ENCODE measurements at places on chromosomes 3 and 15.

- no peak for DNase-seq
Observed at GRCh38 chr3:111667621-111668239, 72.6 kb upstream of the ZBED2 start.

DNA sequence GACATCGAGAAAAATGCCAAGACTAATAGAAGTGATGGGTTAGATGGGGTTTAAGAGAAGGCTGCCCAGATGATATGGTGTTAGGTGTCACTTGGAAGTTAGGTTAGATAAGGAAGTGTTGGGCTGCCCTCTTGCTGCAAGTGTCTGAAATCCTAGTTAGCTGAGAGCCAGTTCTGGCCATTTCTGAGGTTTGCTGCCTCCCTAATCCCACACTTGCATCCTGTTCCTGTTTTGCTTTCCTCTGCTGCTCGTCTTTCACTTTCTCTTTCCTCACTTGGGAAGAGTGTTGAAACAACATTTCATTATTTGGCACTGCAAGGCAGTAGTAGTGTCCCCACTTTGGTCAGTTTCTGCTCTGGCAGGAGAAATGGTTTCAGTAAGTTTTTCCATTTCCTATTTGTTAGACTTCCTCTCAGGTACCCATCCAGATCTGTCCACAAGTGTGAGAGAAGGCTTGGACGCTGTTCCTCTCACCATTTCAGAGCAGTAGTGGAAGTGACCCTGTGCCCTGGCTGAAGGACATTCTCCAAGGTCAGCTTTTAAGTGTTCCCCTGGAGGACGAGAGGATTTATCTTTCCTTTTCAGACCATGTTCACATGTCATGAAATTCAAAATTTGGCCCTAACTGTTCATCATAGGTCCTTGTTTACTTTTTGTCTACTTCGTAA lies 93.3 kb downstream of the ADAMTSL3 start:
- no peak for DNase-seq

DNA sequence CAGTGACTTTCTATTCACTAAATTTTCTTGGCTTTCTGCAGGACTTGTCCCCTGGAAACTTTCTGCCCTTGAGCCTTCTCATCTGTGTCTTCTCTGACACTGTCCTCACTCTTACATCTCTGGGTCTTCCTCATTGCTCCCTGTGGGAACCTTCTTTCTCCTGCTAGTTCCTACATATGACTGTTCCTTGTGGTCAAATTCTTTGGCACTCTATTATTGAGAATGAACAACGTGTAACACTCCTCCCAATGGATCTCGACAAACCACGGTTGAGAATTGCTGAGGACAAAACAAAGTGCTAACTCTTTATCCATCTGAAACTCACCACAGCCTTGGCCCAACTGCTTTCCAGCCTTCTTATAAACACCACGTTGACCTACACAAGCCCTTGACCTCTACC lies 3.5 kb upstream of the FAM81A start:
- DNase-seq: no peak

- DNase-seq: no peak
Observed at GRCh38 chr3:51966486-51966885, 768 bp downstream of the PCBP4 start.

DNA sequence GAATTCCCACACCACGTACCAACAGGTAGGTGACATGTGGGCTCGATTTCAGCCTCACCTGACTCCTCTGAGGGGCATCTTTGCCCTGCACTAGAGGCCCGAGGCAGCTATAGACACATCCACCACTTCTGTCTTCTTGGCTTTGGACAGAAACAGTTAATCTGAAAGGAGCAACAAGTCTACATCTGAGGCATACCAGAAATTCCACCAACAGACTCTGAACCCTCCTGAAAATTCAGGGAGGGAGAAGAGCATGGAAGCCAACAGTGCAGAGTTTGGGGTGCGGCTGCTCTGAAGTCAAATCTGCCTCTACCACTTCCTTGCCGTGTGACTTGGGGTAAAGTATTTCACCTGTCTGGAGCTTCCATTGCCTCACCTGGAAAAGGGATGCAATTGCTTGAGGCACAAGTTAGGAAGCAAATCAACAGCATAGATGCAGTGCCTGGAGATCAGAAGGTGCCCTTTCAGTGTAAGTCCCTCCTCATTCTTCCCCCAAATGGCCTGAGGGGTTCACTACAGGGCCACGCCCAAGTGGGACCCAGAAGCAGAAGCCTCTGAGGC lies 119.8 kb downstream of the SHQ1 start:
- DNase-seq: no peak

GRCh38 chr3:39548282-39548681 lies 80.8 kb downstream of the MOBP start:
- DNase-seq: no peak

DNA sequence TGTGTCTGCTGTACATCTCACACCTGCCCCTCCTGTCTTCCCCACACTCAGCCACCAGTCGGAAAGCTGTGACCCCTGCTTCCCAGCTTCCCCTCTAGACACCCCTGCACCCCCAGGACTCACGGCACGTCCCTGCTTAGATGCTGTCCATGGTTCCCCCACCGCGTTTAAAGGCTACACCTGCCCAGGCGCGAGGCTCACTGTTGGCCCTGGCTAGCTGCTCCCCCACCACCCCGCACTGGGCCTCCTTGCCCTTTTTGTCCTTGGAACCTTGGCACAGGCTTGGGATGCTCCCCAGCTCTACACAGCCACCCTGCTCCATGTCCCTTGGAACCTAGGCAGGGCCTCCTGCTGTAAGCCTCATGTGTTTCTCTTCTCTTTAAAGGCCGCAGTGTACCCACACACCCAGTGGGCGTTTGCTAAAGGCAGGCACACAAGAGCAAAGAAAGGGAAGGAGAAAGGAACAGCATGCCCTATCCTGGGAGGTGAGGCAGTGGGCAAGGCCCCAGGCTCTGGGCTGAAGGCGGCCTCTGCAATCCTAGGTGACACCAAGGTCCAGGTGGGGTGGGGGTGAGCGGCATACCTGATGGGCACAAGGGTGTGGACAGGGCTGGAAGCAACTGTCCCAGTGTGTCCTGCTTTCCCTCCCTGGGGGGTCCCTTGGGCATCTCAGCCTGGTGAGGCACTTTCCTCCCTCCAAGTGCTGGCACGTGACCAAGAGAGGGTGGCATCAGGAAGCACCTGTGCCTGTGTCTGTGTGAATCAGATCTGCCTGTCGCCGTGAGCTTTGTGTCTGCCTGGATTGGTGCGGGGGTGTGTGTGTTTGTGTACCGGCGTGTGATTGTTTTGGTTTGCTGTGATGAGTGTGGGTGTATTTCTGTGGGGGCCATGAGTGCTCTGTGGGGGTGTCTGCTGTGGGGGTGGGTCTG lies 54.4 kb downstream of the TPRA1 start:
- DNase-seq: peak; percentile 82

DNA sequence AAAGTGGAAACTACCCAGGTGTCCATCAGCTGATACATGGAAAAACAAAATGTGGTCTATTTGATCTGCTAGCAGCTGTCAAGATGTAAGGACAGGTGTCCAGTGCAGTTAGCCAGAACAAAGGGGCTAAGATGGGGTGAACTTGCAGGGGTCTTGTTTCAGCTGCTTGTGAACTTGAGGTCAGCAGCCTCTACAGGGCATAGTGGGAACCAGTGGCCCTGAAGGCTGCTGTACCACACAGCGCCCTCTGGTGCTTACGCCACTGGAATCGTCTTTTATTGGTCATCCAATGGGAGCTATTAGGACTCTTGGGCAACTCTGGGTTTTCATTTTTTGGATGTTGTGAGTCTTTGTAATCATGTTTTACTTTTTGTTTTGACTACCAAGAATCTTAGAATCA lies 62.2 kb upstream of the CTSH start:
- no peak for DNase-seq

DNA sequence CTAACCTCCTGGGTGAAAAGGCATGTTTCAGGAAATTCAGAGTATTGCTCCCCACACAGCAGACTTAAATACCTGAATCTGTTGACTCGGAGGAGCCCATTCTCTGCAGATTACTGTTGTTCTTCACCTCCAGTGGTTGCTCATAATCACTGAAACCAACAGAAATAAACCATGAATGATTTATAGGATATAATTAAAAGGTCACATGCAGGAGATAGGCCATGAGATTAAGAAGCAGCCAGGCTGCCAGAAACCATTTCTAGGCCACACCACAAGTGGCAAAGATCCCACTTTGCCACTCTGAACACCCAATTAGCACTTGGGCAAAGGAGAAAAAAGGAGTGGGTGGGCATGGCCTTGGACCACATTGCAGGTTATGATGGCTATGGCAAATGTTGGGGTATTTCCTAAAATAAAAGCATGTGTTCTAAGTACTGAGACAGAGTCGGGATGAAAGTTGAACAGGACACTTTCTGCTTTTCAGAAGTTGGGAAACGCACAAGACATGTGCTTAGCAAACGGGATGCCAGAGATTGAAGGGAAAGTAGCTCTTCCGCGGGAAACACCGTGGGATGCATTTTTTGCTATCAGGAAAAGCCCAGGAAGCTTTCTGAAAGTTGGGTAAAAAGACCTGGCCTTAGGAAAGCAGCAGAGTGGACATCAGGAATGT lies 1.5 kb downstream of the CDC25A start:
- DNase-seq: no peak

- DNase-seq: no peak
Observed at GRCh38 chr15:40543631-40544294, 21.1 kb downstream of the CCDC32 start.

- DNase-seq: no peak
Observed at GRCh38 chr3:173913397-173913796, 515.9 kb downstream of the NLGN1 start.

- DNase-seq: no peak
Observed at GRCh38 chr3:66561367-66561766, 60.5 kb upstream of the LRIG1 start.

DNA sequence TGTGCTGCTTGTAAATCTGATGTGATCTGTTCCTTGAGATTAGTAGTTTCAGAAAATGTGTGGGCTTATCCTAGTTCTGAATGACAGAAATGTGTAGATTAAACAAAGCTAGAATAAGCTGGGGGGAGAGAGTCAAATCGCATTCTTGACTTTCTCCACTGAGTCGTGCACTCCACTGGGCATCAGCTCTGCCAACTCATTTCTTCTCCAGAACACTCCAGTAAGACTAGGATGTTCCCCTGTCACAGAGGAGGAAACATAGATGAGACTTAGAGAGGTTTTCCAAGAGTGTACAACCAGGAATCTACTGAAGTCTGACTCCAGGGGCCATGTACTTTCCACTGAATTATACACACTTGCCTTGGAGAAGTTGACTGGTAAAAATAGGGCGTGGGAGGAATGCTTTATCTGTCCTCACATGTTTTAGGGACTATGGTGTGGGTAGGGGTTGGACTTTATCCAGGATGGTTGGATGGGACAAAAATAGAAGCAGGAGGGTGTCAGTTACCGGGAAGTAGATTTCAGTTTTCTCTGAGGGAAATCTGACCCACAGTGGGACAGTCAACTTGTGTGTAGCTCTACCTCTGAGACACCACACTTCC lies 298.2 kb downstream of the UBE2E2 start:
- no peak for DNase-seq

DNA sequence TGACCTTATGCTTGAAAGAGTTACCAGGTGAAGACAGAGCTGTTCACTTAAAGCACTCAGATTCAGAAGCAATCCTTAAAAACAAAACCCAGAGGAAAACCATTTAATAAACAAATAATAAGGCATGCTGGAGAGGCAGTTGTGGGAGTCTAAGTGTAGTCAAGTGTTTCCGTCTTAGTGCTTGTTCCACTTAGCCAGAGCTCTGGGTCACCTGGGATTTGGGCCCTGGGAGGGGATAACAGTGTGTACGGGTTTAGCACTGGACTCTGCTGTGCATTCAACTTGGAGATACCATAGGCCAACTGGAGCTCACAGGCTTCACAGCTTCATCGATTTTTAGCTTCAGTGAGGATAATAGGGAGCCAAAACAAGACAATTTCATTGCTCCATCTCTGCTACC lies 444.6 kb downstream of the CNTN4 start:
- DNase-seq: no peak

DNA sequence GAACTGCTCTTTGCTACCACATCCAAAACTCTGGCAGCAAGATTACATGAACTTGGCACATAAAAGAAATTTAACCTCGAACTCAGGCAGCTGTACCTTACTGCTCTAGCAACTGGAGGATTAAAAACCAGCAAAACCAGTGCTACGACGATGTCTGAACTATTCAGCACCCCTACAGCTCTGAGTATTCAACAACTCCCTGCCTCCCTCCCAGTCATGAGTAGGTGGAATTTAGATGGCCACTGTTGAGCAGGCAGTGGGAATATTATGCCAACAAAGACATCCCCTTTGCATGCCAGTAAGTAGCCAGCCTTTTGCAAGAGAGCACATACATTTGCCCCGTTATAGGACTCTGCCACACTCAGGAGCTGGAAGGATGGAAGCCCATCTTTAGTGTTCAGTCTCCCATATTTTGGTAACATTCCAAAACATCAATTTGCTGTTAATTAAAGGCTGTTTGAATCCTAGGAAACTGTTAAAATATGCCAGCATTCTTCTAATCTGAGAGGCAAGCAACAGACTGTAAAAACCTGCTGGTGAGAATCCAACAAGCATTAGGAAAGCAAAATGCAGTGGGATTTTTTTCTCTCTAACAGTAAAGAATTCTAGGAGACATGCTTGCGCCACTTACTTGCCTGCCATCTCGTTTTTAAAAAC lies 85.4 kb downstream of the ZNF385D start:
- no peak for DNase-seq

- no peak for DNase-seq
Observed at GRCh38 chr15:45534821-45535220, 12.3 kb upstream of the SLC30A4 start.

GRCh38 chr3:192929755-192930547 lies 12.3 kb upstream of the MB21D2 start:
- no peak for DNase-seq

DNA sequence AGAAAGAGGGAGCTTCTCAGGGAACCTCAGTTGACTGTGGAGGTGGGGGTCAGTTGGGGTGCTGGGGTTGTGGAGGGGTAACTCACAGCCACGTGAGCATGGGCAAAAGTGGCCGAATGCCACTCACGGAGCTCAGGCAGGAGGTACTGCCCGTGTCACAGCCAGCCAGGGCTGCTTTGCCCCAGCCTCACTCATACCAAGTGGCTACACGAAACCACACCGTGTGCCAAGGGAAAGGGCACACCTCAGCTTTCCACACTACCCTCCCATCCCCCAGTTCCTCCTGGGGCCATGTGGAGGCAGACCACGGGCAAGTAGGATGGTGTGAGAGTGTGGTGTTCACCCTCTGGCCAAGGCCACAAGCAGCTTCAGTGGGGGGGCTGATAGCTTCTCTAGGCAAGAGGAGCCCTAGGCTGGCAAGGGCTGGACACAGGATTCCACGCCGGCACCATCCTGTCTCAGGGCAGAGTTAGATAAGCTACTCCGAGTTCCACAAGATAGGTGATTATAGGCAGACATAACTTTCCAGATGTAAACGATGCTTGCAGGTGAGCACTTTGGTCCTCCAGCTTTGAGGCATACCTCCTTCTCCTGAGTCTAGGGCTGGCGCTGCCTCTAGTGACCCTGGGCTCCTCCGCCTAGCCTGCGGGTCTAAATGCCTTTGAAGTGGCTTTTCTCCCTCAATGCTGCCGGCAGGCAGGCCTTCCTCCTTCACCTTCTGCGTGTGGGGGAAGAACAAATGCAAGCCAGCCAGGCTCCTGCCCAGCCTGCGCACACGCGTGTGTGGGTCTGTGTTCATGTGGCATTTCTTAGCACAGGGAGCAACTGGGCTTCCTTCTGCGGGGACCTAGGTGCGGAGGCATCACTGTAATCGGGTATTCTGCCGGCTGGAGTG lies 25.0 kb downstream of the RGMA start:
- no peak for DNase-seq
